ENCODE measurements at places on chromosomes 13 and 19.

- peak; percentile 3 for DNase-seq
Observed at GRCh38 chr13:91946498-91947070, 548.2 kb downstream of the GPC5 start.

- DNase-seq = no peak
Observed at GRCh38 chr13:51153527-51153926, 42.5 kb upstream of the C13orf42 start.

DNA sequence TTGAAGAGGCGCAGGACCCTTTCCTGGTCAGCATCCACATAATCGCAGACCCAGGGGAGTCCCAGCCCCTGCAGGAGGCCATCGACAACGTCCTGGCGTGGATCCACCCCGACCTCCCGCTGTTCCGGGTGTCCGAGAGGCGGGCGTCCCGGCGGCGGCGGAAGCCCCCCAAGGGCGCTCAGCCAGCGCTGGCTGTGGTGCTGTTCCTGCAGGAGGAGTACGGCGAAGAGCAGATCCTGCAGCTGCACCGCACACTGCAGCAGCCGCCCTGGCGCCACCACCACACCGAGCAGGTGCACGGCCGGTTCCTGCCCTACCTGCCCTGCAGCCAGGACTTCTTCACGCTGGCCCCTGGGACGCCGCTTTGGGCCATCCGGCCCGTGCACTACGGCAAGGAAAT lies 29.3 kb downstream of the FAM124A start:
- no peak for DNase-seq

- no peak for DNase-seq
Observed at GRCh38 chr13:110237875-110238817, 68.8 kb downstream of the COL4A1 start.

DNA sequence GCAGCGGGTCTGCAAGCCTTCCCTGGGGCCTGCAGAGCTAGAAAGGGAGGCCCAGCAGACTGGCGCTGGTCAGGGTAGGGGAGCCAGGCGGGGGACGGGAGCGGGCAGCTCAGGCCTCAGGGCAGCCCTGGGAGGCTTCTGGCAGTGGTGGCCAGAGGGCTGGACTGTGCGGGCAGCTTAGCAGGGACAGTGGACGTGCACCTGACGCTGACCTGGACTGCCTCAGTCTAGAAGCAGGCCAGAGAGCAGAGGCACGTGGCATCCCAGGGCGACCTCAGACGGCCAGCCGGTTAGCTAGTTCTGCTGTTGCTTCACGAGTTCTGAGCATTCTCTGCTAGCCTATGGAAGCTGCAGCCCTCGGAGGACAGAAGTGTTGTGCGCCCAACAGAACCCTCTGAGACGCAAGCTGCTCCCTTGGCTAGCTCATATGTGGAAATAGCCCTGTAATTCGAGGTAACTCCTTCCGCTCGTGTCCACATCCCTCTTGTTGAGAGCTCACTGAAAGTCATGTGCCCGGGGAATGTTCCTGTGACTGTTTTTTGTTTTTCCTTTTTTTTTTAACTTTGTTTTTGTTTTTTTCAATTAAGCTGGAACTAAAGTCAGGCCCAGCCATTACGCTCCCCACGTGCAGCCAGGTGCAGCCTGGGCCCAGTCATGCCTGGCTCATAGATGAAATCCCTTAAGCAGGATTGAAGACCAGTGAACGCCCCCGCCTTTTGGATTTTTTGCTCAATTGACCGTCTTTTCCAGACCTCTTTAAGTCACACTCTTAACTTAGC lies 1.9 kb upstream of the FAM174C start:
- no peak for DNase-seq

DNA sequence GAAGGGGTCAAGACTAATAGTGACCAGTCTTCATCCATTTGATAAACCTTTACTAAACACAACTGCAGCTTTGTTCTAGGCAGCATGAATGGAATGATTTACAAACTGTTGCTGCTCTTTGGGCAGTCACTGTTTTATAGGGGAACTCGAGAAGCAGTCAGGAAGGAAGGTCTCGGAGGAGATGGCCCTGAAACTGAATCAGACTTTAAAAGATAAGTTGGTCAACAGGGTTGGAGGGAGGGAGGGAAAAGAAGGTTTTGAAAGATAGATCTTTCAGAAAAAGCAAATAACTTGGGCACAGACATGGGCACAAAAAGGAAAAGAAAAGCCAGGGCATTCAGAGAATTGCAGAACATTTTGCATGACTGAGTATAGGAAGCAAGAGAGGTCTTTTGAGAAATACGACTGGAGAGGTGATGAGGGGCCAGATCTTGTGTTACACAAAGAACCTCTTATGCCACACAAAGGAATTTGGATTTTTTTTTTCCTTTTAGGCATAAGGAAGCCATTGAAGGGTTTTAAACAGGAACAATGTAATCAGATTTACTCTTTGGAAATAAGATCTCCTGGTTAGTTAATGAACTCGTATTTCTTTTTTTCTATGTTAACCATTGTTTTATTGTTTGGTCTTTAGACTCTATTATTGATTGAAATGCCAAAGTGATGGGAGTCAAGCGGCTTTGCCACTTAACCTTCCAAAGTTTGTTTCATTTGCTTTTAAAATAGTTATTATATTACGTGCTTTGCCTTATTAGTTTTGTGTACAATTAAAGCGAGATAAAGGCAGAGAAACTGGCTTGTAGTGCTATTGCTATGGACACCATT lies 37.5 kb upstream of the SACS start:
- DNase-seq = no peak

DNA sequence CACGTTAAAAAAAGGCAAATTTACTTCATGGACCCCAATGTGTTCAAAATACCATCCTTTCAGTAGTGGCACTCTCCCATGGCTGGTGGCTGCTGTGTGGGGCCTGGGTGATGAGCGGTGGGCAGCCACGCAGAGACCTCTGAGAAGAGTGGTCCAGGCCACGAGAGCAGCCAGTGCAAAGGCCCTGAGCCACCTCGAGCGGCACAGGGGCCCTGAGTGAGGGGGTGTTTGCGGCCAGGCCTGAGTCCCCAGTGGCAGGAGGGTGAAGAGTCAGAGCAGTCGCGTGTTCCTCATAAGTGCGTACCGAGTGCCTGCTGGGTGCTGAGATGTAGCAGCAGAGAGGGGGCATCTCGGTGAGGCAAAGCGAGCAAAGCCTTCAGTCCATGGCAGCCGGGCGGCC lies 7.0 kb downstream of the ZNF444 start:
- DNase-seq = no peak

DNA sequence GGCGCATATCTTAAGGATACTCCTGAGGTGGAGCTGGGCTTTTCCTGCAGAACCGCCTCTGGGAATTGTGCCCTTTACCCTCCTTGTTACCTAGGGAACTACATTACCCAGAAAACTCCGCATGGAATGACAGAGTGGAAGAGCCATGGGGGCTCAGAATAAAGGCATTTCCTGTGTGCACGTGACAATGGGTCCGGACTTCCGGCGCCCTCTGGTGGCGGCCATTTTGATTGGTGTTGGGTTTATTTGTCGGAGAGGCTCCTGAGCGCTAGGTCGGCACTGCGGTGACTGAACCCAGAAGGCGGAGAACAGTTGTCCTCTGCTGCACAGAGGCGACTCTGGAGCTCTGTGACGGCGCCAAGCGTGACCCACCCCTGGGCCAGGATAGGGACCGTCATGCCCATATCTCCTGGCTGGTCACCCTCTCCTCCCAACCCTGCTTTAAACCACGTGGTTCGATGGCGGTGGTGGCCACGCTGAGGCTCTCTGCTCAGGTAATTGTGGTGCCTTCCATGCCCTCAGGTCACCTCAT lies at the start of gene ZNF587B:
Gene ZNF587B (plus strand): TSS at position 229 of the 532 bp plus-strand sequence. CDS start 230 bp downstream, at position 459.
- DNase-seq = peak; percentile 82

- DNase-seq = no peak
Observed at GRCh38 chr13:111399334-111399733, 78.9 kb downstream of the TEX29 start.

GRCh38 chr13:20128459-20128931 lies 32.4 kb downstream of the GJA3 start:
- no peak for DNase-seq

- no peak for DNase-seq
Observed at GRCh38 chr13:51006067-51006845, 96.7 kb downstream of the RNASEH2B start.

DNA sequence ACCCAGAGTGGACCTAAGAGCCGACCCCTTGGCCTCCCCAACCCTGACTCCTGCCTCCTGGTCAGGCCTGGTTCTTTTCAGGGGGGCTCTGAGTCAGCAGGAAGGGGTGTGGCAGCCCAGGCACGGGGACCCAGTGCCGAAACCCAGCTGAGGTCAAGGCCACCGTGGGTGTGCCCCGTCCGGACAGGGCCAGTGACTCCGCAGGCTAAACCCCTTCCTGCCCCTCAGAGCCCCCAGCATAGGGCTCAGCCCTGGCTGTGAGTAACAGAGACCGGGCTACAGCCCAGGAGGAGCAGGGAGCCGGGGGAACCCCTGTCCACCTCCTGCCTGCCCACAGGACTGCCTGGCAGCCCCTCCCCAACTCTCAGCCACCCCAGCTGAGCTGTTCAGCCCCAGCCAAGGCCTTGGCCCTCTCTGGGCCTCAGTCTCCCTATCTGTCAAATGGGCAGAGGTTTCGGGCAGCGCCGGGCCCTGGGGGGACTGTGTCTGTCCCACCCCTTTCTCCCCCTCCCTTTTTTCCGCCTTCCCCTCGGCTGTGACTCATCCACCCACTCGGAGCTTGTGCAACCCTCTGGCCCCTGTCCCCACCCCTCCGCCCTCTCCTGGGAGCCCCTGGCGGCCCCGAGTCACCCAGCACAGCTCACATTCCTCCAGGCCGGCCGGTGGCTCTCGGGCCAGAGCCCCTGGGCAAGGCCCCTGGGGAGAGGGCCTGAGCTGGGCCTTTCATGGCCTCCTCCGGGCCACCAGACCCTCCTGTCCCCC lies 8.6 kb downstream of the ZBTB7A start:
- DNase-seq = peak; percentile 98

DNA sequence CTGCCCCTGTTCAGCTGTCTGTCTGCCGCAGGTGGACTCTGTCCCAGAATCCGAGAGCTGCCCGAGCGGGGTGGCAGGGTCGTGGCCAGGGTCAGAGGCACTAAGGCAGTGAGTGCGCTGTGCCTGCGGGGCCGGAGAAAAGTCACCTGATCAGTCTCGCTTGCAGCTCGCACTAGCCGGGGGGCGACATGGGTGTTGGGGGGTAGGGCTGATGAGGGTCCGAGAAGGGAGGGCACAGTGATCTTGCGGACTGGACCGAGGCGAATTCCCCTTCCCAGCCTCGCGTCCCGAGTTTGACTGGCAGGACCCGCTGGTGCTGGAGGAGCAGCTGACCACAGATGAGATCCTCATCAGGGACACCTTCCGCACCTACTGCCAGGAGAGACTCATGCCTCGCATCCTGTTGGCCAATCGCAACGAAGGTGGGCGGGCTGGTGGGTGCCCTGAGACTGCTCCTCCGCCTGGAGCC lies 627 bp downstream of the GCDH start:
- no peak for DNase-seq

DNA sequence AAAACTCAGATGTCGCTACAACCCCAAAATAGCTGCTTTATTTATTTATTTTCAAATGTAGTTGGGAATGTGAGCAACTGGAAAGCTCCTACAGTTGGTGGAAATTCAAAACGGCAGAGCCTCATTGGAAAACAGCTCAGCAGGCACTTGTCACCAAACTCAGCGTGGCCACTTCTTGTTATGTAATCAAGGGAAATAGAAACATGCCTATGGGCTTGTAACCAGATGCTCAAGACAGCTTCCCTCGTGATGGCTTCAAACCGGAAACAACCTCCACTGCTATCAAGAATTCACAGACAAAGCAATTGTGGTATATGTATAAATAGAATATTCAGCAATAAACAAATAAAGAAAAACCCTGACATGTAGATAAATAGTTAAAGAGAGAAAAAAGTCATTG lies 627.8 kb upstream of the SLC10A2 start:
- DNase-seq = no peak

DNA sequence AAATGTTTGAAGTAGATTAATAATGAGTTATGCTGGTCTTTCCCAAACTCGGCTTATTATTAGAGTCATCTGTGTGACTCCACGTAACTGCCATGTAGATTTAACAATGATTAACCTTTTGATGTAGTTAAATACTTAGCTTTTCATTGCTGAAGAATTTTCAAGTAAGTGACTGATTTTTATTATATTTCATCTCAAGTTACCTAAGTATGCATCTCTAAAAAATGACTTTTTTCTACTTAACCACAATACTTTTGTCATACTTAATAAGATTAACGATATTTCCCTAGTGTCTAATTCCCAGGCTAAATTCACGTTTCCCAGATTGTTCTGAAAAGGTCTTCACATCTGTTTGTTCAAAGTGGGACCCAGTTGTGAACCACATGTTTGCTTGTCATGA lies 17.8 kb downstream of the BIVM start:
- no peak for DNase-seq

- no peak for DNase-seq
Observed at GRCh38 chr19:49247676-49248075, 77.3 kb downstream of the SLC6A16 start.

GRCh38 chr13:42524487-42525034 lies 49.4 kb upstream of the TNFSF11 start:
- no peak for DNase-seq

GRCh38 chr19:31139871-31140505 lies 209.2 kb downstream of the TSHZ3 start:
- peak; percentile 81 for DNase-seq

DNA sequence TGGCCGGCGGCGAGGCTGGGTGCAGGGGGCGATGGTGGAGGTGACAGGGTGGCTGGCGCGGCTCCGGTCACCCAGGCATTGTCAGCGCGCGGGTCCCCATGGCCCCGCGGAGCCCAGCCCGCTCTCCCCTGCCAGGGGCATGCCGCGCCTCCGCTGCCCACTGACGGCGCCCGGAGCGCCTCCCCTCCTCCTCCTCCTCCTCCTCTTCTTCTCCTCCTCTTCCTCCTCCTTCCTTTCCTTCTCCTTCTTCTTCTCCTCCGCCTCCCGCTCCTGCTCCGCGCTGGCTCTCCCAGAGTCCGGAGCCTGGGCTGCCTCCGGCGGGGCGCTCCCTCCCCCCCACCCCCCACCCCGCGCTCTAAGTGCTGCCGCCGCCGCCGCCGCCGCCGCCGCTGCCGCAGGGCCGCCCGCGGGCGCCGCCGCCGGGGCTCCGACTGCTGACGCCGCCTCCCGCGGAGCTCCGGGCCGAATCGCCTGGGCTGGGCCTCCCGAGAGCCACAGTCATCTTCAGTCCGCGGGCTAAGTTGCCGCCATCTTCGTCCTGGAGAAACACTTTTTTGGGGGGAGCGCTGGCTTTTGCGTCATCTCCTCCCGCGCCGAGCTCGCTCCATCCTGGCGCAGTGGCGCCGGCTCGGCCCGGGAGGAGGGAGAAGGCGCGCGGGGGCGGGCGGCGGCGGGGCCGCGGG lies 348.3 kb downstream of the LIG4 start:
- peak; percentile 67 for DNase-seq

- no peak for DNase-seq
Observed at GRCh38 chr13:74158028-74158427, 23.8 kb upstream of the KLF12 start.

- DNase-seq = no peak
Observed at GRCh38 chr13:81409284-81409683, 1068.4 kb upstream of the SPRY2 start.

DNA sequence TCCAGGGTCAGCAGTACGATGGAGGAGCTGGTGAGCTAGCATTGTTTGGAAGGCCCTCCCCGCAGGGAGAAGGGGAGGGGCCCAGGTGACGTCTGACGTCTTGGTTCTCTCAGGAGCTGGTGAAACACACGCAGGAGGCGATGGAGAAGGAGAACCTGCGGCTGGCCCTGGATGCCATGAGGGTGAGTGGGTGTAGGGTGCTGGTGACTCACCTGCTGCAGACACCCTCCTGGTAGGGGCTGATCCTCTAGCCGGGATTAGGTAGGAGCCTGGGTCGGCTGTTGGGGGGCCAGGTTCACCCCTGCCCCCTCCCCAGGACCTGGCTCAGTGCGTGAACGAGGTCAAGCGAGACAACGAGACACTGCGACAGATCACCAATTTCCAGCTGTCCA lies 55.8 kb downstream of the VAV1 start:
- no peak for DNase-seq

All from hepatic stellate cell (primary cell).